ENCODE measurements at places on chromosomes 5 and 9. TPM values are rescaled to one million over a fixed set of nuclear protein-coding genes. Genes with fewer than 3 reads are reported as not detected.

Gene TAF11L10
- 2.8 TPM for total RNA-seq

Gene CACNA1B
- 9.8 TPM for total RNA-seq

Gene ESM1
- total RNA-seq = 0.44 TPM

Gene SPATA31D1
- 0.25 TPM for total RNA-seq

Gene SLC6A3
- total RNA-seq = not detected

Gene HIGD2A
- total RNA-seq = 108 TPM

Gene GTF3C4
- total RNA-seq = 13.9 TPM

Gene PCDHA2
- 1.8 TPM for total RNA-seq

Gene PCDHGB1
- total RNA-seq = 0.71 TPM

Gene DIPK1B
- 25.9 TPM for total RNA-seq

Gene IL13
- total RNA-seq = not detected

Gene AQP7
- total RNA-seq = 0.73 TPM

Gene OR1J2
- not detected for total RNA-seq

Gene TLX3
- not detected for total RNA-seq

Gene PKD2L2
- total RNA-seq = 0.68 TPM

Gene ISOC1
- 18.6 TPM for total RNA-seq

Gene DAB2IP
- 27.7 TPM for total RNA-seq
